Left cardiac atrium (tissue), 4 donors: ENCODE measurements at places on chromosomes 13 and 19.

GRCh38 chr19:51637362-51637978 lies 7.3 kb upstream of the SIGLEC5 start:
- no peak for DNase-seq

GRCh38 chr13:98541701-98542203 lies 35.2 kb downstream of the STK24 start:
- no peak for DNase-seq

DNA sequence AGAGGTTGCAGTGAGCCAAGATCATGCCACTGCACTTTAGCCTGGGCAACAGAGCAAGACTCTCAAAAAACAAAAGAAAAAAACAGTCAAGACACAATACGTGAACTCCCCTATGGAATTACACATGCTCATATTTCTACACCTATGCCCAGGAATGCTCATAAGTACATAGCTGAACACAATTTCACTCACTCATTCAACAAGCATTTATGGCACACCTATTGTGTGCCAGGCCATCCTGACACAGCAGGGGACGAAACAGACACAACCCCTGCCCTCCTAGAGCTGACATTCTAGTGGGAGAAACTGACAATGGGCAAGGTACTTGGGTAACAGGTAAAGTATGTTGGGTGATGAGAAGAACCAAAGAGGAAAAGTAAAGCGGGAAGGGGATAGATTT lies 9.5 kb downstream of the AXL start:
- DNase-seq: no peak

DNA sequence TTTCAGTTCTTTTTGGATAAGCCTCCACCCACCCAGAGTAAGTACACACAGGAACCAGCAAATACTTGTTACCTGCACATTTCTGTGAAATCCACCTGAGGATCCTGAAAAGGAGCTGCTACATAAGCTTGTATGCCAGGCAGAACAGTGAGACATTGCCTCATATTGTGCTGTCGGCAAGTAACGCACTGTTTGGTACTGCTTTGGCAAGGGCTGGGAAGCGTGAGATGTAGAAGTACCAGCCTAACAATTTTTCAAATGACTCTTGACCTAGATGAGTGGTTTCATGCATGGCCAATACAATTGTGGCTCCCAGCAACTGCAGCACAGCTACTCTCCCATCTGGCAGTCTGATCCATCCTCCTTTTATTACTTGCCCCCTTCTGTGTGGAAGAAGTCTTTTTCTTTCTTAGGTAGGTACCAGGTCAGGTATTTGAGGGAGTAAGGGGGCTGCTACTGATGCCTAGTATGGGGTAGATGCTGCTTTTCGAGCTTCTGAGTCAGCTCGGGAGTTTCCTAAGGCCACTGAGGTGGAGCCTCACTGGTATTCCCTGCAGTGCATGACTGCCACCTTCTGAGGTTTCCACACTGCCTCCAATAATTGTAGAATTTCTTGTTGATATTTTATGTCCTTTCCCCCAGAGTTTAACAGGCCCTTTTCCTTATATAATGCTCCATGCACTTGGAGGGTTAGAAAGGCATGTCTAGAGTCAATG lies 52.2 kb downstream of the ZNF737 start:
- no peak for DNase-seq

GRCh38 chr19:36819130-36819630 lies 19.0 kb downstream of the ZNF790 start:
- no peak for DNase-seq

- no peak for DNase-seq
Observed at GRCh38 chr19:49335071-49335783, at the start of gene CD37. CD37 (plus strand) TSS chr19:49335406; CDS start chr19:49335541, 135 bp downstream.
